ENCODE measurements at places on chromosomes 3 and 15.

DNA sequence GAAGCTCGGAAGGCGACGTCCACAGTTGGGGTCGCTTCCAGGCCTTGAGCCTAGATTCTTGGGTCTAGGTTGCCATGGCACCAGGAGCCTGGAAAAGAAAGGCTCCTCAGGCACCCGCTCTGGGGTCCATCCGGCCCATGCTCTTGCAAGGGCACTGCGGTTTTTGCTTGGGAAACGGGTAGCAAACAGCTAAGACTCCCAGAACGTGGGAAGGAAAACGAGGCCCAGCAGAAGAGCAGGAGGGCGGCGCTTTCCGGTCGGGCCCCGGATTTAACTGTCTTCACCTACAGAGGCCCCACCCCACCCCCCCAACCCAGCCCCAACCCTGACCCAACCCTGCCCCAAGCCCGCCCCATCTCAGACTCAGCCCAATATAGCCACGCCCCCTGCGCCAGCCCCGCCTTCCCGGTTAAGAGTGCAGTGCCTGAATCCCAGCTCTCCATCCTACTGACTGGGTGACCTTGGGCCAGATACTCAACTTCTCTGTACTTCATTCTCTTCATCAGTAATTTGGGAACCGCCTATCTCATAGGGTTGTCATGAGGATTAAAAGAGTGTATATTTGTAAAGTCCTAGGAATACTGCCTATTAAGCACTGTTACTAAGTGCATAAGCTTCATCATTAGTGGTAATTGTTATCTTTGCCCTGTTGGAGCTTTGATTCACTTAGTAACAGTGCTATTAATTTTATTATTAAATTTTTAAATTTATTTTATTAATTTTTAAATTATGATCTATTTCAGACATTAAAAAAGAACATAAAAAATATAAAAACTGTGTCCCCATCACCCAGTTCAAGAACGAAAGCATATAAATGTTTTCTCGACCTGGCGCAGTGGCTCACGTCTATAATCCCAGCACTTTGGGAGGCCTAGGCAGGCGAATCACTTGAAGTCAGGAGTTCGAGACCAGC, 28.4 kb upstream of the SMAD6 start:
- DNase-seq, result peak; percentile 72

DNA sequence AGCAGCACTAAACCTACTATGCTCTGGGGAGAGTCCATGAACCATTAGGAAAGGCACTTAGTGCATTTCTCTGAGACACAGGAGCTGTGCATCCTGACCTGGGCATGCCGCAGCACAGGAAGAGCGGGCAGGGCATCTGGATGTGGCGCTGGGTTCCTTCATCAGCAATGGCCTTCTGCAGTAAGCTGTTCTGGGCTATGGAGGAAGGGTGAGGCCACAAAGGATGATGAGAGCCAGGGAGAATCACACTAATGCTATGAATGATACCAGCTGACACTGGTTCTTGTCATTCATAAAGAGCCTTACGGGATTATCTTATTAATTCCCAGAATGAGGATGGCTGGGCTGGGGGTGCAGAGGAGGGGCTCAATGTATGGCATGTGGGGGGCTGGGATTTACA, 12.7 kb upstream of the SCN10A start:
- no peak for DNase-seq

GRCh38 chr3:168100777-168101492, 5.2 kb upstream of the GOLIM4 start:
- no peak for DNase-seq

DNA sequence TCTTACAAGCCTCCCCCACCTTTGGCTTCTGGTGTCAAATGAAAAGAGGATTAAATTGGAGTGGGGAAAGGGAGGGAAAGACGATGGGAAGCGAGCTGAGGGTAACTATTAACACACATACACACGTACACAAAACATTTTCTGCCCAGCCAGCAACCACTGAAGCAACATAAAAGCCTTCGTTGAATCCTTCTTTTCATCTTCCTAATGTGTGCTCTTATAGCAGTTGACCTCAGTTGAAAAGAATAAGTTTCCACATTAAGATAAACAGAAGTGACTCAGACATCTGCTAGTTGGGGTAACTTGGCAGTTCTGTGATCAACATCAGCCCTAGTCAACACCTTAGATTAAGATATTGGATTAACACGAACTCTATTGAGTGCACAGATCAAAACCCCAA, 558.5 kb downstream of the MECOM start:
- DNase-seq, result no peak

- DNase-seq, result no peak
Measured at GRCh38 chr3:127119693-127120464, 73.1 kb upstream of the PRR23E start.

DNA sequence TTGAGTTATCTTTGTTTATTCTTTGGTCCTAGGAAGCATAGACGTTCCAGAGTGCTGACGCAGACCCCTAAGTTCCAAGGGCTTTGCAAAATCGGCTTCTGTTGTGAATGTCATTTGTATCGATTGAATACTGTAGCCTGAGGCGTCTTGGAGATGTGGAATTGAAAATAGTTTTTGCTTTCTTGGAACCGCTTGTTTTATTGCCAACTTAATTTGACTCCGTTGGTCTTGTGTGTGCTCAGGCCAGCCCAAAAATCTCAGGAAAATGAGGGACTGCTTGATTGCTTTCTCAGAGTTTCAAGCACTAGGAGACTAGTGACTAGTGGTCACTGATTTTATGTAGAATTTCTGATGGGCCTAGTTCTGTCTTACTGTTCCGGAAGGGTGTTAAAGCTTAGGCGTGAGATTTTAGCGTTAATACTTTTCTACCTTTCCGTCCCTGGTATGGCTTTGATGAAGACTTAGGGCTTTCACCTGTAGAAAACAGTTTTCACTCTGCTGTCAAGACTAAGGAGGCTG, 263 bp upstream of the UTS2B start:
- no peak for DNase-seq

- DNase-seq, result no peak
Measured at GRCh38 chr3:123340336-123340735, 108.6 kb downstream of the ADCY5 start.

DNA sequence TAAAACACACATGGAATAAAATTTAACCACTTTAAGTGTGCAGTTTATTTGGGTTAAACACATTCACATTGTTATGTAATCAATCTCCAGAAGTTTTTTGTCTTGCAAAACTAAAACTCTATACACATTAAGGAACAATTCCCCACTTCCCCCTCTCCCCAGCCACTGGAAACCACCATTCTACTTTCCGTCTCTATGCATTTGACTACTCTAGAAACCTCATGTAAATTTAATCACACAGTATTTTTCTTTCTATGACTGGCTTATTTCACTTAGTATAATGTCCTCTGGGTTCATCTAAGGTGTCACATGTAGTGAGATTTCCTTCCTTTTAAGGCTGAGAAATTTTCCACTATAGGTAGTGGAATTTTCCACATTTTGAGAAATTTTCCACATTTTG, 568.7 kb upstream of the UBE2E2 start:
- no peak for DNase-seq

DNA sequence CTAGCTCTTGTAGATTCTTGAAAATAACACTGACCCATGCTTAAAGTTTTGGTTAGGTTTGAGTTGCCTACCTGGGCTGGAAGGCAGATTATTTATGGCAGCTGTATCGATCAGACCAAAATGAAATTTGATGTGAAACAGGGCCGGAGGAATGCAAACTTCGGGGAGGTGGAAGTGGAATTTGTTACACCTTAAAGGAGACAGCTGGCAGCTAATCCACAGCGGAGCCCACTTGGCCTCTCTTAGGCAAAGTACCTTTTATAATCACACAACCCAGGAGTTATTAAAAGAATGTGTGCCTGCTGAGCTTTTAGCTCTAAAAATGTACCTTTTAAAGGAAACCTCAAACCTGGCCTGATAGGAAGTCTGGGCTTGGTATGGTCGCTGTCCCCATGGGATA, 250.9 kb upstream of the TPM1 start:
- no peak for DNase-seq

DNA sequence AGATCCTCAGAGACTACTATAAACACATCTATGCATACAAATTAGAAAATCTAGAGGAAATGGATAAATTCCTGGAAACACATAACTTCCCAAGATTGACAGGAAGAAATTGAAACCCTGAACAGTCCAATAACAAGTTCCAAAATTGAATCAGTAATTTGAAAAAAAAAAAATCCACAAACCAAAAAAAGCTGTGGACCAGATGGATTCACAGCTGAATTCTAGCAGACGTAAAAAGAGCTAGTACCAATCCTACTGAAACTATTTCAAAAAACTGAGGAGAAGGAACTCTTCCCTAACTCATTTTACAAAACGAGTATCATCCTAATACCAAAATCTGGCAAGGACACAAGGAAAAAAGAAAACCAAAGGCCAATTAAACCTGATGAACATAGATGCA, 77.0 kb upstream of the FXR1 start:
- DNase-seq, result no peak

DNA sequence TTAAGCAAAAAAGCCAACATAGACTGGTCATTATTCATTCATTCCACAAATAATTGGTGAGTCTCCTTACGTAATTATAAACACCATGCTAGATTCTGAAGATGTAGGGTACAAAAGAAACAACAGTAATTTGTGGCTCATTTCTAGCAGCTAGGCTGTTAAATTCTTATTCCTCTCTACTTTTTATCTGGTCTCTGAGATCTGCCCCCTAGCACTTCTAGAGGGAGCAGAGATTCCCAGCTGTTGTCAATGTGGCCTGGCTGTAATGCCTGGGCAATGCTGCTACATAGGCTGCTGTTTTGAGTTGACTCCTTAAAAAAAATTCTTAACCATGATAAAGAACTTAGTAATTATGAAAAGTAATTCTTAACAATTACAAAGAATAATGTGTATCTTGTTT, 434.9 kb upstream of the THRB start:
- no peak for DNase-seq

- no peak for DNase-seq
Measured at GRCh38 chr15:89293012-89293411, 41.6 kb downstream of the POLG start.

DNA sequence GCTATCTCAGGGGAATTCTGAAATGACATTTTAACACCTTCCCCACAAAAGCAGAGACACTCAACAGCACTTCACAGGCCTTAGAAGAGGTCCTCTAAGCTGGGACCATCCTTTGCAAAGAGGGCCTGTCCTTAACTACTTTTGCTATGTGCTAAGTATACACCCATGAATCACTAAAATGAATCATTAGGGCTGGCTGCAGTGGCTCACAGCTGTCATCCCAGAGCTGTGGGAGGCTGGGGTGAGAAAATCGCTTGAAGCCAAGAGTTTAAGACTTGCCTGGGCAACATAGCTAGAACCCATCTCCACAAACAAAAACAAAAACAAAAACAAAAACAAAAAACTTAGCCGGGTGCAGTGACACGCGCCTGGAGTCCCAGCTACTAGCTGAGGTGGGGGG, 53.9 kb upstream of the MELTF start:
- no peak for DNase-seq

DNA sequence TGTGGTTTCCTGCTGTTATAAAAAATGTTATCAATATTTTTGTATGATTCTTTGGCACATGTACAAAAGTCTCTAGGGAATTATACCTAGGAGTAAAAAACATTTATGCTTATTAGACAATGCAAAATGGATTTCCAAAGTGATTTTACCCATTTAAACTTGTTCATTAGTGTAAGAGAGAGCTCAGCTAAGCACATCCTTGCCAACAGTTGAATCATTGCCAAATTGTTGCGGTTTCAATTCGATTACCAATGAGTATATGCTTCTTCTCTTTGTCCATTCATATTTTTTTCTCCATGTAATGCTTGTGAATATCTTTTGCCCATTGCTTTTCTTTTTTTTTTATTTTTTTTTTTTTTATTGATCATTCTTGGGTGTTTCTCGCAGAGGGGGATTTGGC, 17.2 kb downstream of the CASR start:
- DNase-seq, result no peak

DNA sequence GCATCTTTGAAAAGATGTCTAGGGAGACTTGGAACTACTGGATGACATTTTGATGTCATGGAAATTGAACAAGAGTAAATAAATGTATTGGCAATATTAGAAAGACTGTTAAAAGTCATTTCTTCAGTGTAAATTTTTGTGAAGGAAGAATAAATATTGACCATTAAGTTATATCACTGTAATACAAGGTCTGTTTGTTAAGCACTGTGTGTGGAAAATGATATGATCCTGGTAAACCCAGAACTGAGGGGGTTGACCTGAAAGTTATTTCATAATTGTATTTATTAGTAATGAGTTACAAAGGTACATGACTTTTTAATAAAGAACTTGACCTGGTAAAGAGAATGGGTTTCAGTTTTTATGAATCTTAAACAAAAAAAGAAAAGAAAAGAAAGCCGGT, 106.6 kb downstream of the B3GALNT1 start:
- DNase-seq, result no peak

- DNase-seq, result no peak
Measured at GRCh38 chr3:94099311-94099710, 36.5 kb downstream of the NSUN3 start.

- no peak for DNase-seq
Measured at GRCh38 chr15:95872366-95872771, 458.1 kb upstream of the NR2F2 start.

DNA sequence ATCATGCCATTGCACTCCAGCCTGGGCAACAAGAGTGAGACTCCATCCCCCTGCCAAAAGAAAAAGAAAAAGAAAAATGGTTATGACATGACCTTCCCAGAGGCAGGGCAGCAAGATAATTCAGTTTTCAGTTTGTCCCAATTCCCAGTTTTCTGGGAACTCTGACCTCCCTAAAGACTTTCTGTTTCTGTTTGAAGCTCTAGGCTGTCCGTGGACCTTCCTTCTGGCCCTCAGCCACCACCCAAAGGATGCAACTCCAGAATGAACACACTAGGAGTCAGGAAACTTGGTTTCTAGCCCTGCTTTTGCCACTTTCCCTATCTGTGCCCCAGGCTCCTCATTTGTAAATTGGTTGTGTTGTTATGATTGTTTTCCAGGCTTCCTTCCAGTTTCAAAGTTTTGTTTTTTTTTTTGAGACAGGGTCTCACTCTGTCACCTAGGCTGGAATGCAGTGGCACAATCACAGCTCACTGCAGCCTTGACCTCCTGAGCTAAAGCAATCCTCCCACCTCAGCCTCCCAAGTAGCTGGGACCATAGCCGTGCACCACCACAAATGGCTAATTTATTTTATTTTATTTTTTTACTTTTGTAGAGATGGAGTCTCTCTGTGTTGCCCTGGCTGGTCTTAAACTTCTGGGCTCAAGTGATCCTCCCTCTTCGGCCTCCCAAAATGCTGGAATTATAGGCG, 68.6 kb downstream of the CDC25A start:
- DNase-seq, result no peak

- DNase-seq, result no peak
Measured at GRCh38 chr3:45214061-45214680, 11.9 kb downstream of the TMEM158 start.

DNA sequence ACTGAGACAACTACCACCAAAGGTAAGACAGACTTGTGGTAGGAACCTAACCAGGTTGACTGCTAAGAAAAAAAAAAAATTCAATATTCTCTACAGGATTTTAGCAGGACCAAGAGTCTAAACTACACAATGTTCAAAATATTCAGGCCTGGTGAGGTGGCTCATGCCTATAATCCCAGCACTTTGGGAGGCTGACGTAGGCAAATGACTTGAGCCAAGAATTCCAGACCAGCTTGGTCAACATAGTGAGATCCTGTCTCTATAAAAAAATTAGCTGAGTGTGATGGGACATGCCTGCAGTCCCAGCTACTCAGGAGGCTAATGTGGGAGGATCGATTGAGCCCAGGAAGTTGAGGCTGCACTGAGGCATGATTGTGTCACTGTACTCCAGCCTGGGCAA, 341.6 kb upstream of the WNT5A start:
- no peak for DNase-seq

- DNase-seq, result peak; percentile 71
Measured at GRCh38 chr3:125357032-125357658, 18.0 kb downstream of the ZNF148 start.

GRCh38 chr15:93476491-93477177, 387.6 kb upstream of the RGMA start:
- no peak for DNase-seq

Measured in CD4-positive, alpha-beta T cell treated with Interleukin-17A for 4 hours (primary cell).